Frontal cortex (tissue), 4 donors: ENCODE measurements at places on chromosomes 1 and 21.

DNA sequence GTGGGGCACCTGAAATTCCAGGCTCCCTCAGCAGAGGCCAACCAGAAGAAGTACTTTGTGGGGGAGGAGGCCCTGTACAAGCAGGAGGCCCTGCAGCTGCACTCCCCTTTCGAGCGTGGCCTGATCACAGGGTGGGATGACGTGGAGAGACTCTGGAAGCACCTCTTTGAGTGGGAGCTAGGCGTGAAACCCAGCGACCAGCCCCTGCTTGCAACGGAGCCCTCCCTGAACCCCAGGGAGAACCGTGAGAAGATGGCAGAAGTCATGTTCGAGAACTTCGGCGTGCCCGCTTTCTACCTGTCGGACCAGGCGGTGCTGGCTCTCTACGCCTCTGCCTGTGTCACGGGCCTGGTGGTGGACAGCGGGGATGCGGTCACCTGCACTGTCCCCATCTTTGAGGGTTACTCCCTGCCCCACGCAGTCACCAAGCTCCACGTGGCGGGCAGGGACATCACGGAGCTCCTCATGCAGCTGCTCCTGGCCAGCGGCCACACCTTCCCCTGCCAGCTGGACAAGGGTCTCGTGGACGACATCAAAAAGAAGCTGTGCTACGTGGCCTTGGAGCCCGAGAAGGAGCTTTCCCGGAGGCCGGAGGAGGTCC is 634 bp downstream of the ACTRT2 start:
- DNase-seq, result no peak

GRCh38 chr1:168405906-168406549 is 125.4 kb downstream of the TBX19 start:
- no peak for DNase-seq

- DNase-seq, result no peak
These were observed 27.9 kb downstream of the OVAAL start for GRCh38 chr1:180586671-180587155.

DNA sequence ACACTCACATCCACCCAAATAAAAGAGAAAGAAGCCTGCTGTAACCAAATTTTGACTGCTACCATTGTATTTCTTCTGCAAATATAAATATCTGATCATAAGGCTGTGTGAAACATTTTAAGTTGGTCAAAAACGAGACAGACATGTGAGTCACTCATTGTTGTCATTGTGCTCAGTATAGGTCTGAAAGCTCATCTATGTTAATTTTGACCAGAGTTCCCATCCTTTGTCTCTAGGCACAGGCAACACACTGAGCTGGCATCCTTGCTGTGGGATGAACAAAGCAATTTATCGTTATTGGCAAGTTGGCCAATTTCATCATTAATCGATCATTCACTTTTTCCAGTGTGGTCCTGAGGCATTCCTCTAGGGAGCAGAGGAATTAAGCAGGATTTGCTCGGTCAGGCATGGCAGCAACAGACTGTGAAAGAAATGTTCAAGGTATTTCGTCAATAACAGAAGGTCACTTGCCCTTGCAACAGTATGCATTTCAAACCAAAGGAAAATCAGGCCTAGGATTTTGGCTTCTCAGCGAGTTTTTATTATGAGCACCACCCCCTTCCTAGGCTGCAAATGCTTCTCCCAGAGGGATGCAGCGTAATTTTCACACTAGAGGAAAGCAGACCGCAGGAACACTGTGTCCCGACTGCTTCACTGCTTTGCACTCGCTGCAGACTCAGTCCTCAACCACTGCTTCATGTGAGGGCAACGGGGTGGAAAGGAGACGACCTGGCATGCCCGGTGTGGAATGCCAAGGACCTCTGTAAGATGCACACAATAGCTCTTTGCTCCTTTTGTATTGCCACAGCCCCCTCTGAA is 87.9 kb upstream of the SMYD2 start:
- DNase-seq, result no peak

DNA sequence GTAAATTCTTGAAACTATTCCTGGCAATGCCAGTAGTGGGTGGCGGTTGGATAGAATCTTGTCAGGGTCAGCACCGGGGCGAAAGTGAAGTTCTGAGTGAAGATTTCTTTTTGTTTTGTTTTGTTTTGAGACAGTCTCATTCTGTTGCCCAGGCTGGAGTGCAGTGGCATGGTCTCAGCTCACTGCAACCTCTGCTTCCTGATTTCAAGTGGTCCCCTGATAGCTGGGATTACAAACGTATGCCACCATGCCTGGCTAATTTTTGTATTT is 33.3 kb downstream of the PCNT start:
- no peak for DNase-seq

DNA sequence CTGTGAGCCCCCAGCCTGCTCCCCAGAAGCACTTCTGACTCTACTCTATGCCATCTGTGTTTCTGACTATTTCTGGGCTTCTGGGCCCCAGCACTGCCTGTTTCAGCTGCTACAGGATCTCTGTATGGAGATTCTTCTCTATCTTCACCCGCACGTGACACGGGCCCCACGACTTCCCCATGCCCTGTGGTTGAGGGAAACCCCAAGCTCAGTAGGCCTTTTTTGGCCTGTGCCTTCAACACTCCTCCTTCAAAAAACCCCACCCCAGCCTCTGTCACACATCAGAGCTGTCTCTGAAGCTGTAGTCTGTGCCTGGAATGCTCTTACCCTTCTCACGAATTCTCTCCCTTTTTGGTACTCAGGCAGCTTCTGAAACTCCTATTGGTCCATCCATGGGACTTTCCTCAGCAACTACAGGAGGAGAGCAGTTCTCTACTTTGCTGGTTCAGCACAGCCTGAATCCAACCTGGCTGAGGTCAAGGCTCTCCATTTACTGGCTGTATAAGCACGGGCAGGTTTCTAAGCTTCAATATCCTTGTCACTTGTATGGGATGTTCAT is 2.0 kb upstream of the NID1 start:
- DNase-seq, result no peak

DNA sequence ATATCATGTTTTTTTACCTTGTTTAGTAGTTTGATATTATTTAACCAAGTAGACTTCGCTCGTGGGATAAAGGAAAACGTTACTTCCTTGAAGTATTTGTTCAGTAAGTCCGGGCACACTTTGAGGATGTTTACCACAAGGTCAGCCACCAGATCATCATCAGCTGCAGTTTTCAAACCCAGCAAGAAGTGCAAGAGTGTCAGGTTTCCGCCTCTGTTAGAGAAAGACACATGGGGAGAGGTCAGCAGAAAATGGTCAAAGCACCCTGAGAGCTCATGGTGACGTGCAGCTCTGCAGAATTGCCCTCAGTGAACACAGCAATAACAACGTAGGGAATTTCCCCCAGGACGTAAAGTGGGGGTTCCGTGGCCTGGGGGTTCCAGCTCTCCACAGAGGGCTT is 24.4 kb downstream of the URB1 start:
- DNase-seq, result no peak

- no peak for DNase-seq
These were observed 23.9 kb downstream of the FOXJ3 start for GRCh38 chr1:42311138-42311537.

GRCh38 chr1:110215621-110216515 is 5.8 kb downstream of the KCNC4 start:
- no peak for DNase-seq

DNA sequence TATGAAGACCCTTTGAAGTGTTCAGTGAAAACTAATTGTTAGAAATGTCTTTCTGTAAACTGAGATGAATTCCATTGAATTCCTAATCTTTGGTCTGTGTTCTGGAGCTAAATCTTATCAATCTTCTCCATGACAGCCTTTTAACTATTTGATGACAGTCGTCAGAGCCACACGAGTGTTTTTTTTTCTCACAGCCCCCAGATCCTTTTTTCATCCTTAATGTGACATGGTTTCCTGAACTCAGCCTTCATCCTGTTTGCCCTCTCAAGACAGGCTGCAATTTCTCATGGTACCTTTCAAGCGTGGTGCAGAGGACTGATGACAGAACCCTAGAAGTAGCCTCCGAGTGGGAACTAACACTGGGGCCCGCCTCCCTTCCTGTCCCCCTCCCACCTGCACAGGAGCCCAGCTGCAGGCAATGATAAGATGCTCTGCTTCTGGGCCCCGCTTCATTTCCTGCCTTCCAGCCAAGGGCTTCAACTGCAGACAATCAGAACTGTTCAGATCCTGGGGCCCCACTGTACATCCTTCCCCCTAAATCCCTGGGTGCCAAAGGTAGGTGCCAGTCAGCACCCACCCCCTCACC is 114.6 kb upstream of the VAV3 start:
- no peak for DNase-seq

DNA sequence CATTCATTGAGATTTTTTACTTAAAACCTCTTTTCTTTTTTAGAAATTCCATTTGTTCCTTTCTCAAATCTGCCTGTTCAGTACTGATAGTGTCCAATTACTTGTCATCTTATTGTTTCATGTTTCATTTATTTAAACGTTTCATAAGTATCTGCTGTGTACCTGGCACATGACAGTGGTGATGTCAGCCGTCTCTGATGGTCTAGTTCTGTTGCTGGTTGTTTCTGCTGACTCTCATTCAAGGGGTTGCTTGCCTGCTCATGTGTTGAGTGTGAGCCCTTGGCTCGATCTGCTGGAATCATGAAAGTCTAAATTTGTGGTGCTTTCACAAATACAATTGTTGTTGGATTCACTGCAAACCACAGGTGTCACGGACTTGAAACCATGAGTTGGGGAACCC is 25.5 kb upstream of the C2CD2 start:
- DNase-seq, result no peak

- no peak for DNase-seq
These were observed 281.0 kb downstream of the SMYD3 start for GRCh38 chr1:246226041-246226440.

GRCh38 chr1:233905416-233906051 is 1.1 kb downstream of the SLC35F3 start:
- DNase-seq, result no peak

- DNase-seq, result no peak
These were observed 36.2 kb upstream of the LYST start for GRCh38 chr1:235902677-235903542.

DNA sequence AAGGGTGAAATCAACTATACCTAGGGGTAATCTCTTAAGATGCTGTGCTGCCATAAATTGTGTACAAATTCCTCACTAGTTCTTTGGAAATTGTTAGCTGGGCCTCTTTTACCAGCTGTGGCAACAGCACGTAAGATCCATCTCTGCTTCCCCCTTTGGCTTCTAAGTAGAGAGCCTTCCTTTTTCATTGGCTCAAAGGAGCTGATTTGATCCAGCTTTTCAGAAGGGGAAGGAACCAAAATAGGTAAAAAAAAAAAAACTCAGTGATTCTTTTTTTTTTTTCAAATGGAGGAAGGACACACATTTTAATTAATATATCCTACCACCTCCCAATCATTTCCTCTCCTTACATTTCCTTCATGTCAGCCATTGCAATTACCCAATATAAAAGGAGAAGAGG is 4.0 kb upstream of the RCAN1 start:
- no peak for DNase-seq

DNA sequence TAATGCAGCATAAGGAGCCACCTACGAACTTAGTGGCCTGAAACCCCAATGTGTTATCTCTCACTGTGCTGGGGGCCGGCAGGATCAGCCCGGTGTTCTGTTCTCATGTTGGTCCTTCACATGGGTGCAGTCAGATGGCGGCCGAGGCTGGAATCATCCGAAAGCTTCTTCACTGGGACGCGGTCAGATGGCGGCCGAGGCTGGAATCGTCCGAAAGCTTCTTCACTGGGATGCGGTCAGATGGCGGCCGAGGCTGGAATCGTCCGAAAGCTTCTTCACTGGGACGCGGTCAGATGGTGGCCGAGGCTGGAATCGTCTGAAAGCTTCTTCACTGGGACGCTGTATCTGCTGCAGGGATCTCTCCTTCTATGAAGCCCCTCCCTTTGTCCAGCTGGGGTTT is 12.6 kb upstream of the PCBP3 start:
- DNase-seq, result no peak

DNA sequence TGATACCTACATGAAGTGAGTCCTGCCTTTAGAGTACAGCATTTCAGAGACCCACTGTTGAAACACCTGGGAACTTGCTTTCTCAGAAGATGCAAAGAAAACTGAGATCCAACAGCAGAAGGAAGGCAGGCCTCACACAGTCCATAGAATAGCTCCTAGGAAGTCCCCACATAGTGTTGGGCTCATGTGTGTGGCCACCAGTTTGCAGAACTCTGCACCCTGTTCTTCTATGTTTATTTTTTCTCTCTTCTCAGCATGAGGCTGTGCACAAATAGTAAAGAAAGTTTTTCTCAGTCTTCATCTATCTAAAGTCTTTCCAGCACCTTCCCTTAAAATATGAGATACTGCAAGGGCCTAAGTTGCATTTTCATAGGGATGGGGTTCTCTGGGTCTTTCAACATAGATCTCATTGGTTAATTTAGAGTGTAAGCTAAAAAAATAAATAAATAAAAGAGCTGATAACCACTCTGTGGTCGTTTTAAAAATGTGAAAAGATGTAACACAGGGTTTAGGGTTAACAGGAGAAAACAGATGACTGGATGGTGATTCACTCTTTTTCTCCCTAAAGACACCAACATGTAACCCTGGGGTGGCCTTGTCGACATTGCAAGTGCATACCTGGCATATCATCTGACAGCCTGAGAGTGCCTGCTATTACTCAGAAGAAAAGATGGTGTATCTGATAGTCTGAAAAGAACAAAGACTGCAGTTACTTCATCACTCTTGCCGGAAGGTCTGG is 94.6 kb downstream of the ZC3H11B start:
- DNase-seq, result no peak

GRCh38 chr1:214524824-214525223 is 26.6 kb downstream of the PTPN14 start:
- no peak for DNase-seq

- DNase-seq, result no peak
These were observed 35.4 kb downstream of the ADGRL2 start for GRCh38 chr1:81836007-81836626.

DNA sequence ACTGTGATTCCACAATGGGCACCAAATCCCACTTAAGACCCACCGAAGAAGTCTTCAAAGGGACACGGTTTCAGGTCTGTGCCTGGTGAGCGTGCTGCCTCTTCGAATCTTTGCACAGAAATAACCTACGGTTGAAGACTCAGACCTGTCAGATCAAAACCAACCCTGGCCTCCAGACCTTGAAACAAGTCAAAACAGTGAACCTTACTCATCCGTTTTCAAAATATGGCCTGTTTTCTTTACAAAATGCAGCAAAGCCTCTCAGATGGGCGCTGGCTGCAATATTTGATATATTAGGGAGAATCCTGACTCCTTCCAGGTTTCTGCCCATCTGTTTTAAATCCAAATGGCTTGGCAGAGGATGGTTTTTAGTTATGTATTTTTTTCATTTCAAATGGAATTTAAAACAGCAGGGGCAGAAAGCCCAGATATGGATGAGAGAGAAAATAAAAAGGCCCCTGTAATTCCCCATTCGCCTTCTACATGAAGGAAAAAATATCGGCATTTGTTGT is 14.0 kb downstream of the JUN start:
- DNase-seq, result no peak

GRCh38 chr1:170853867-170854266 is 81.5 kb upstream of the MROH9 start:
- no peak for DNase-seq

- DNase-seq, result no peak
These were observed 46.8 kb downstream of the NTMT2 start for GRCh38 chr1:170192546-170192945.

GRCh38 chr1:20382711-20383110 is 92.0 kb downstream of the VWA5B1 start:
- no peak for DNase-seq

GRCh38 chr1:160460214-160460642 is 59.9 kb downstream of the VANGL2 start:
- DNase-seq, result no peak
